Head of caudate nucleus (tissue), 42 donors: ENCODE measurements at places on chromosomes 3 and 15.

GRCh38 chr15:33086500-33087121 lies 107.9 kb downstream of the FMN1 start:
- DNase-seq: no peak

DNA sequence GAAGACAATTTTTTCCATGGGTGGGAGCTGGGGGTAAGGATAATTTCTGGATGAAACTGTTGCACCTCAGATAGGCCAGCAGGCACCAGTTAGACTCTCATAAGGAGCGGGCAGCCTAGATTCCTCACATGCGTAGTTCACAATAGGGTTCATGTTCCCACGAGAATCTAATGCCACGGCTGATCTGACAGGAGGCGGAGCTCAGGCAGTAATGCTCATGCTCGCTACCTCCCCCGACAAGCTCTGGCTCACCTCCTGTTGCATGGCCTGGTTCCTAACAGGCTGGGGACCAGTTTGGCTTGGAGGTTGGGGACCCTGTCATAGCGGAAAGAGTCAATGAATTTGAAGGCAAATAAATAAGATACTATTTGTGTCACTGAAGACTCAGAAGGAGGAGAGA lies 105.5 kb downstream of the PLD1 start:
- no peak for DNase-seq

- DNase-seq: no peak
Observed at GRCh38 chr3:100609305-100609704, at the start of gene ADGRG7. TSS of gene ADGRG7 (plus strand) at chr3:100609601. CDS start at chr3:100609857, 256 bp downstream.

GRCh38 chr3:97793420-97794019 lies 28.3 kb upstream of the CRYBG3 start:
- no peak for DNase-seq

DNA sequence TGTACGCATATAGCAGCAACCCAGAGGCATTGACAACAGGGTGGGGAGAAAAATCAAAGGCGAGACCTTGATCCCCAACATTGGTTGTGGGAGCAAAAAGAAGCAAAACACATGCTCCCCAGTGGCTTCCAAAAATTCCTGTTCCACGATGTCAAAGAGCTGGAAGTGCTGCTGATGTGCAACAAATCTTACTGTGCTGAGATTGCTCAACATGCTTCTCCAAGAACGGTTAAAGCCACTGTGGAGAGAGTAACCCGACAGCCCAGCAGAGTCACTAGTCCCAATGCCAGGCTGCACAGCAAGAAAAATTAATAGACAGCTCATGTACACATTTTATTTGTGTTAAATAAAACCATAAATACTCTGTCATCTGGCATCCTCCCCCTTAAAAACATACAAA lies 179.9 kb upstream of the PFN2 start:
- no peak for DNase-seq

- DNase-seq: peak; percentile 77
Observed at GRCh38 chr15:62896969-62897486, 145.5 kb upstream of the TPM1 start.

DNA sequence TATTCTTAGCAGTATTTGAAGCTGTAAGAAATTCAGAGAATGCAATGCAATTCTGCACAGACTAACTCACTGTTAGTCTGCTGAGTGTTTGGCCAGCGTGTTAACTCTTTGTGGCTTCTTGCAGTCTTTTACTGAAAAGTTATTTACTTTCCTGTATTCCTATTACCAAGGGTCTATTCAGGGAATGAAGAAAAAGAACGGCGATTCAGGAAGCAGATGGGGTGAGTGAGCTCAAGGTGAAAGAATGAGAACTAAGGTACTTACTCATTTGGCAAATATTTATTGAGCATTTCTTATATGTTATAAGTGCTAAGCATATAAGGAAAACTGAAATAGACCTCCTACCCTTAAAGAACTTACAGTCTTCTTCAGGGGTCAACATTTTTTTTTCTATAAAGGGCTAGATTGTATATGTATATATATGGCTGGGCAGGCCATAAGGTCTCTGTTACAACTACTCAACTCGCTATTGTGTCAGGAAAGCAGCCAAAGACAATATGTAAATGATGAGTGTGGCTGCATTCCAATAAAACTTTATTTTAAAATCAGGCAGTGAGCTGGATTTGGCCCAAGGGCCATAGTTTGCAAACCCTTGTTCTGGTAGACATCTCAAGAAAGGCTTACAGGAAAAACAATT lies 271.9 kb upstream of the GADL1 start:
- DNase-seq: no peak

GRCh38 chr15:77066971-77067690 lies 3.8 kb downstream of the TSPAN3 start:
- DNase-seq: no peak

DNA sequence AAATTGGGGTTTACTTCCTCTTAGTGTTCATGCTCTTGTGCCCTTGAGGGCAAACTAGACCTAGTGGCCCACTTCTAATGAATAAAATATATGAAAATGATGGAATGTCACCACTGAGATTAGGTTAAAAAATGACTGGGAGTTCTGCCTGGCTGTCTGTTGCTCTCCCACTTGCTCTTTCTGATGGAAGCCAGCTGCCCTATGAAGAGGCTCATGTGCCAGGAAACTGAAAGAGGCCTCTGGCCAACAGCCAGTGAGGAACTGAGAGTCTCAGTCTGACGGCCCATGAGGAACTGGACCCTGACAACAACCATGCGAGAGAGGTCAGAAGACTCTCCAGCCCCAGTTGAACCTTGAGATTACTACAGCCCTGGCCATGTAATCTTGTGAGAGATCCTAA lies 107.1 kb upstream of the FHIT start:
- peak; percentile 74 for DNase-seq

- DNase-seq: no peak
Observed at GRCh38 chr3:102400766-102401165, 34.0 kb upstream of the ZPLD1 start.
